Left lung (tissue), 14 donors: ENCODE measurements at places on chromosomes 7 and 10.

- peak; percentile 36 for DNase-seq
These were observed 254.0 kb downstream of the KLF6 start for GRCh38 chr10:3530783-3531645.

DNA sequence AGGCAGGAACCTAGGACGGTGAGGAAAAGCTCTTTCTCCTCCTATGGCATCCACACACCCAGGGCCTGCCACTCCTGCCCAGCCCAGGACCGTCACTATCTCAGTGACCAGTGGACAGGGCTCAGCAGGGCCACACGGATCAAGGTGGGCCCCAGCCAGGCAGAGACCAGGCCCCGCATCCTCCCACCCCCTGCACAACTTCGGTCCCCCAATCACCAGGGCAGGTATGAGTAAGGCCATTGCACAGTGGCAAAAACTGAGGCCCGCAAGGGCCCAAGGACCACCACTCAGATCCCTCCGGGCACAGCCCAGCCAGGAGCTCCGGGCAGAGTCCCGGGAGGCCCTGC, 30.3 kb downstream of the OAT start:
- no peak for DNase-seq

DNA sequence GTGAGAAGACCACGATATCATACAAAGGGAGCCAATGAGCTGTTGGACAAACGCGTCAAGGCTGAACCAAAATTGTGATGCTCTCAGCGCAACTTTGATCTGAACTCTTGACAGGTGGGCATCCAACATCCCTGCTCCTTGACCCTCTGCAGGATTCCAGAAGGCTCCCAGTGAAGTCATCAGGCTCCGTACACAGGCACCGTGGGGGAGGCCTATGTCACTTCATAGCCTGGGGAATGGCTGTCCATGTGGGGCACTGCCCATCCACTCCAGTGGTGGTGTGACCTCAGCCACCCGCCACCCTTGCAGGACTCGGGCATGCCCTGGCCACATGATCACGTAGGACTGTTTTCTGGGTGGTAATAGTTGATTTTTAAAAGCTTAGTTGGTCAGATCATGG, 233.8 kb upstream of the GRB10 start:
- DNase-seq, result no peak

DNA sequence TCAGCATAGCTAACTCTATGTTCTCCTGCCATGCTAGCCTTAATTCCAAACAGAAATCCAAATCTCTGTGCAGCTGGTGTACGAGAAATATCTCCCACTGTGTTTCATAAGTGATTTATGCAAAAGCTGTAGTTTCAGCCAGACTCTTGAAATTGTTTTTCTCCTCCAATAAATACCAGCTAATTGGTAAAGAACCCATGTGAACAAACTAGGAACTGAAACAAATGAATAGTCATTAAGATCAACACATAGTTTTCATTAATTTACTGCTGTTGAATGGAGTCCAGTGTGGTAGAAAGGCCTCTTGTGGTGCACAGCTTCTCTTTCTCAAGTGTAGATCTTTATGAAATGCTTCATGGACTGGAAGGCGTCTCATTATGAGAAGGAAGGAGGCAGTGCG, 18.4 kb downstream of the PPP1R17 start:
- no peak for DNase-seq

DNA sequence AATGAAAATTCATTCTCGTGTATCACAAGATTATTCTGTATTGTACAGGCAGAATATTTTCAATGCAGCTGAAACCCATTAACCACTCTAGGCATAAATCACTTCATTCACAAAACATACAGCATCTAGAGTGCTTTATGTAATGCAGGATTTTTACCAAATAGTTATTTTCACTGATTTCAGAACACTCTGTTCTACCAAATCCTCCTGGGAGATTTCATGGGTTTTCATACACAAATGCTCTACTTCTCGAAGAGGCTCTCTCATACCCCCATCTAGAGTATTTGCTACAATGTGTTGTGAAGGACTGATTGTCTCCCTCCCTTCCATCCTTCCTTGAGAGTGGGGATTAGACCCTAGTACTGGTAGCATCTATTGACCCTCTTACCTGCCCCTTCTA, 209.2 kb upstream of the LRRN3 start:
- no peak for DNase-seq

DNA sequence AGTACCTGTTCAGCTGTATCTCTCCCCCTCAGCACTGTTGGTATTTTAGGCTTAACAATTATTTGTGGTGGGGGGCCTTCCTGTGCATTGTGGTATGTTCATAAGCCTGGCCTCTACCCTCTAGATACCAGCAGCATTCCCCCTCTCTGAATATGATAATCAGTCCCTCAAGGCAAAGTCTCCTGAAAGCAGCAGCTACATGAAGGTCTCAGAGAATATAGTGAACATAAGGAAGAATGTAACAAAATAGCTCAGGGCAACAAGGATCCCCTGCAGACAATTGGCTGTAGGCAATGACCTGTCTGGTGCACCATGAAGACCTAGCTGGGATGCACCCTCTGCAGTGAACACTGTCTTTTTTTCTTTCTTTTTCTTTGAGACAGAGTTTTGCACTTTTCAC, 86.4 kb downstream of the CTBP2 start:
- DNase-seq, result no peak

DNA sequence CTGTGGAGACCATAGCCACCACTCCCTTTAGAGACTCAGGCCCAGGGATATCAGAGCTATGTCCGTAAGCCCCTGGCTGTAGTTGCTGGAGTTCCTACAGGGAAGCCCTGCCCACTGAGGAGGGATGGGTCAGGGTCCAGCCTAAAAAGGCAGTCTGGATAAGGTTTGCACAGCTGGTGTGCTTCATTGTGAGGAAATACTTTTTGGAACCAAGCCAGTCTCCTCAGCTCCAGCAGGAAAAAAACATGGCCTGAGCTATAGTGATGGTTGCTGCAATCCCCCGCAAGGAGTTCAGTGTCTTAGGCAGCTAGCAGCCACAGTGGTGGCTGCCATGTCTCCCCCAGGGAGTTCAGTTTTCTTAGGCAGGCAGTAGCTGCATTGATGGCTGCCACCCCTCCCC, 52.6 kb upstream of the CYP2C8 start:
- DNase-seq, result no peak

GRCh38 chr10:75565286-75566251, 134.1 kb downstream of the LRMDA start:
- DNase-seq, result no peak

DNA sequence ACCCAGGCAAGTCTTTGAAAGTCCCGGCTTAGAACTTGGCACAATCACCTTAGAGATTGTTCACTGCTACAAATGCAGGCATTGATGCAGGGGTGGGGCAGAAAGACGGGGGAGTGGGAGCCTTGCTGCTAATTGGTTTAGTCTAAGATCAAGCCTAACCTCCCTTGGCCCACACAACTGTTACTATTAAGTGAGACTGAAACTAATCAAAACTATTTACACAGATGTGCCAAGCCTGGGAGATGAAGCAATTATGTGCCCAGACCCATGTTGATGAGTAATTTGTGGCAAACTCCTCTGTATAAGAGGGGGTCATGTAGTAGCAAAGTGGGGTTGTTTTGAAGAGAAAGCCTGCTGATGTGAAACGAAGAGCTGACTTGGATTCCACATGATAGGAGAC, 178.2 kb upstream of the ITGB1 start:
- DNase-seq, result no peak

DNA sequence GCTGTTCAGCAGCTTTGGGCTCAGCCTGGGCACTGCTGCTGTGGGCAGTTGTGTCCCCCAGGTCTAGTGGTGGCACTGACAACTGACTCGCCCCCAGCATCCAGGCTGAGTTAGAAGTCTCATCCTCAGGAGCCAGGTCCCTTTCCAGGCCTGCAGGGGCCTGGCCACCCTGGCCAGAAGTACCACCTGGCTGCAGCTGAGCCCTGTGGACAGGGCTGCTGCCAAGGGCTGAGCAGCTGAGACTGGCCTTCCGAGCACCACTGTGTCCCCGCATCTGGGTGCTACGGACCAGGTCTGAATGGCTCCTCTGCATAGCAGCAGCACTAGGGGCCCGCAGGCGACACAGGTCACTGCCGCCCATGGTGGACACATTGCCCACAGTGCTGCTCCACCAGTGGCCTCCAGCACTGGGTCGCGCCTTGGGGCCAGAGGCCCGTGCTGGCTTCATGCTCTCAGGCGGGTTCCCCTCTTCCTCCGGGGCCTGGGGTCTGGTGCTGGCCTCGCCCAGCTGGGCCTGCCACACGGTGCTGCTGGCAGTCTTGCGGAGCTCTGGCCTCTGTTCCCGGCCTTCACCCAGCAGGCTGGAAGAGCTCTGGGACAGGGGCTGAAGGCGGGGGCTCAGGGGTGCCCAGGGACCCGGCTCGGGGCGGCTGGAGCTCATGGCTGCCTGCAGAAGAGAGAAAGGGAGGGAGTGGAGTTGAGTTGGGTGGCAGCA, 6.2 kb downstream of the GPRIN2 start:
- DNase-seq, result no peak

DNA sequence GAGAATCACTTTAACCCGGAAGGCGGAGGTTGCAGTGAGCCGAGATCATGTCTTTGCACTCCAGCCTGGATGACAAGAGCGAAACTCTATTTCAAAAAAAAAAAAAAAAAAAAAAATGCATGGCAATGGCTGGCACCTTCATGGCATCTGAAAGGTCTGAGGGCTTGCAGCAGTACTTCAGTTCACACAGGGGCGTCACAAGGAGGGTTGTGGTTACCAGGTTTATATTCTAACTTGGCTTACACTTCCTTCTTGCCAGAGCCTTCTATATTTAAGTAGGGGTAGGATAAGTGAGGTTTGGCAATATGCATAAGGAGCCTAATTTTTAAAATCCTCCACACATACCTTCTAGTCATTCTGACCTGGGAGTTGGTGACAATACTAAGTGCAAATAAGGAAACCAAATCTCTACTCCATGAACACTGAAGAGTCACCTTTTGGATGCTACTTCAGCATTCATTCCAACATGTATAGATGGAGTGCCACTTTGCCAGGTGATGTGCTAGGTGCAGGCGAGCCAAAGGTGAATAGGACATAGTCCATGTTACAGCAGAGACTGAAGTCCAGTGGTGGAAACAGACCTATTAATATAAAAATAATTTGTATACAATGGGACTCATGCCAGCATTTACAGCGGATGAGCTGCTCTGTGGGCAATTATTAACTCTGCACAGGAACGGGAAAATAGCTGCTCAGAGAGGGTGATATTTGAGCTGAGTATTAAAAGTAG, 57.8 kb upstream of the PDCD4 start:
- no peak for DNase-seq

DNA sequence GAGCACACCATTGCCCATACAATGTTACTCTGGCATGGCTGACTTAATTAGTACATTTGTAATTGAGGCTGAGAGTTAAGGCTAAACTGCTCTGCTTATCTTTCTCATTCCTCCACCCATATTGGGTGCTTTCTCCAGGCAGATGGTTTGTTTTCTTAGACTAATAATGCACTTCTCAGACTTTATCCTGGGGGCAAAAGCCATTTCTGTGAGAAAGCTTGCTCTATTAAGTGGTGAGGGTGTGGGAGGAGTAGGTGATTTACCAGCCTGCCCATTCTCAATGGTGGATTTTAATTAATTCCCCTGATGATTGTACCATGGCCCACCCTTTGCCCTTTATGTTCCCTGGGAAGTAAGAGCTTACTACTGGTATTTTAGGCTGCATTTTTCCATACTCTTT, 174.8 kb downstream of the FOXP2 start:
- DNase-seq, result no peak

- DNase-seq, result no peak
These were observed 52.5 kb downstream of the PANK1 start for GRCh38 chr10:89592539-89592938.

DNA sequence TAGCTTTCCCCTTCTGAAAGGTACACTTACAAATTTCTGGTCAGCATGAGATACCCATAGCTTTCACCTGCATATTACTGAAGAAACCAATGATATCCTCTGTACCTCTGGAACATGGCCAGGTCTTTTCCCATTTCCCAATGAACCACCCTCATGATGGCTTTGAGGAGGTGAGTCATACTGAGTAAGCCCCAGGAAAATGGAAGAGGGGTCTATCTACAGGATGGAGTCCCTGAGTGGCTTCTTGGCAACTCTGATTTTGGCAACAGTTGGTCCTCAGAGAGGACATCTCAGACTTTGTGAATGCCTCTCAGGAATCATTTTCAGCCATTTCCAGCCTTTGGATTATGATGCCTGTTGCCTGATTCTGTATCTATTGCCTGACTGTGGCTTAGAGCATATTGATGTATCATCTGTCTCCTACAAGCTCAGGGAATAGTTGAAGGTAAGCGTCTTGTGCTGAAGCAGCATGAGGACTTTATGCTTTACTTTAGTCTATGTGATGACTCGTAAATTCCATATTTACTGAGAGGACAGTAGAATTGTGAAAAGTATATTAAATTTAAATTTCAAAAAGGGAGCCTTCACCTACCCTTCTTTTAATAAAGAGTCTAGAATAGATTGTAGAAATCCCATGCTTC, 84.7 kb upstream of the DKK1 start:
- no peak for DNase-seq

DNA sequence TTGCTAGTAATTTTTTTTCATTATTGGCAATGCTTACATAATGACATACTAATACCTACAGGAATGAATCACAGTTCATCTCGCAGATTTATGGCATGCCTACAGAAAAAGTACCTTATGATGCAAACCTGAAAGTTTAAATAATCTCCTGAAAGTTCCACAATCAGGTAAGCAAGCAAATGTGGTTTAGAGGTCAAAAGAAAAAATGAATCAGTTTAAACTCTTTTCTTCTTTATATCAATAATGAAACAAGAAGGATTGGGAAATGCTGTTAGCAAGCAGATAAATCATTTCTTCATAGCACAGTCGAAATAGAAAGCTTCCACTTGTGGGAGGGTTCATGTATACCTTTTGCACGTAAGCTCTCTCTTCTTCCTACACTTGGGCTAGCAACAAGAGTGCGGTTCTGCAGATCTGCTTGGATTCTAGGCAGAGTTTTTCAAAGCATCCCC, 53.7 kb upstream of the MTPN start:
- no peak for DNase-seq

GRCh38 chr7:139944248-139944647, 115.2 kb downstream of the TBXAS1 start:
- no peak for DNase-seq

DNA sequence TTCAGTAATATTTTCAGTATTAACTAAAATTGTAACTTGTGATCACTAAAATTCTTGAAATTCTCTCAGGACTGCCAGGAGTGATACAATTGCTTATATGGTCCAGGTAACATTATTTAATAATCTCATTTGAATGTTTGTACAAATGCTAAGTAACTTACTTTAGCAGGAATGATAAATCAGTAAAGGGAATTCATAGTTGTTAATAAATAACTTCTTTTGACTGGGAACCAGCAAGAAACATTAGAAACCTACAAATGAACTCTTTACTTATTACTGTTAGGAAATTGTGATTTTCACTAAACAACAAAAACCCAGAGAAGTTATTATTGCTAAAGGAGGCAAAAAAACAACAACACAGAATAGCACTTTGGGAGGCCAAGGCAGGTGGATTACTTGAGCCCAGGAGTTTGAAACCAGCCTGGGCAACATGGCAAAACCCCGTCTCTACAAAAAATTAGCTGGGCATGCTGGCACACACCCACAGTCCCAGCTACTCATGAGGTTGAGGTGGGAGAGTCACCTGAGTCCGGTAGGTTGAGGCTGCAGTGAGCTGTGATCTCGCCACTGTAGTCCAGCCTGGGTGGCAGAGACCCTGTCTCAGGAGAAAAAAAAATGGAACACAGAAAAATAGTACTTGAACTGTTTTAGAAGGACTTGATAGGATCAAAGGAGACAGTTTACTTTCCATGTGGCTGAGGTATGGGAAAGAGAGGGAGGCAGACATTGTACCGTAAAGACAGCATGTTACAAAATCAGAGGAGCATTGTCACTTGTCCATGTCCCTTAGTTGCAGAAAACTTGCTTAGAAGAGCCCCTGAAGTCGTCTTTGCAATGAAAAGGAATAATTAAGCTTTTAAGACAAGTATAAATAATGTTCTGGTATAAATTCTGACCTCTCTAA, 53.1 kb downstream of the SHOC2 start:
- no peak for DNase-seq

GRCh38 chr10:22022257-22023032, 18.9 kb upstream of the DNAJC1 start:
- DNase-seq, result no peak
